Left renal pelvis (tissue), 4 donors: ENCODE measurements at places on chromosomes 7 and 10. TPM values are rescaled to one million over a fixed set of nuclear protein-coding genes. Genes with fewer than 3 reads are reported as not detected.

GRCh38 chr10:93921338-93921737 lies 27.6 kb downstream of the SLC35G1 start:
- DNase-seq = no peak

- DNase-seq = no peak
These were observed 427.6 kb downstream of the PHTF2 start for GRCh38 chr7:78226059-78226719.

GRCh38 chr10:71837098-71837827 lies 13.8 kb downstream of the PSAP start:
- no peak for DNase-seq

GRCh38 chr7:30074422-30075030 lies 46.3 kb downstream of the PLEKHA8 start:
- DNase-seq = no peak

DNA sequence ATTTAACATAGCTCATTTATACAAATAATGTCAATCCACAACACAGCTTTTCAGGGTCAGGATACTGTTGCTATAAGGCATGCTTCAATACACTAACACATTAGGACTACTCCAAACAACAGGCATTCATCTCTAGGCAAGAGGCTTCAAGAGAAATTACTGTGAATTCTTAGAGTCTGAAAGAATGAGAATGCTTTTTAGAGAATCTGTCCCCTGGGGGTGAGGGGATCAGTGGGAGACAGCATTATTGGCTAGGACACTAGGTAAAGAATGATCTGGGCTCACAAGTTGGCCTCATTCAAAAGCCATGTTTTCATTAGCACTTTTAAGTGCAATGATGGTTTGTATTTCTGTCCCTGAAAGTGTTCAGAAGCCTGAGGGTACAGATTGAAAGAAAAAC lies 132.6 kb downstream of the SEMA3D start:
- no peak for DNase-seq

DNA sequence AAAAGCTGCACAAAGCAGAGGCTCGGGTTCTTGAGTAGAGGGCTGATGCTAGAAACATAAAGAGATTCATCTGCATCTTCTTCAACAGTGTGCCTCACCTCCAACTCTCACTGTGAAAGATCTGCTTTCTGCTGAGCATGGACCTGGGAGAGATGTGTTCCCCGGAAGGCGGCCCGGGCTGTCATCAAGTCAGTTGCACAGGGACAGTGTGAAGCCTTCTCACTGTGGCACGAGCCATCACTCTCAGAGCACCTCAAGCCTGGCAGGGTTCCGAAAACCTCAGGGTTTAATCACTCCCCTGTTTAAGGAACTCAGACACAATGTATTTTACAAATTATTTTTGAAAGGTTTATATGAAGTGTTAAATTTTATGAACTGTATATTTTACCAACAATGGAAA lies 98.7 kb downstream of the RBM20 start:
- no peak for DNase-seq

Gene ATP6V0E2
- 25.6 TPM for polyA plus RNA-seq

Gene MPLKIP
- 36.2 TPM for polyA plus RNA-seq
